ENCODE measurements at places on chromosomes 4 and X.

- no peak for DNase-seq
Observed at GRCh38 chrX:153662266-153662665, 11.3 kb downstream of the PNCK start.

DNA sequence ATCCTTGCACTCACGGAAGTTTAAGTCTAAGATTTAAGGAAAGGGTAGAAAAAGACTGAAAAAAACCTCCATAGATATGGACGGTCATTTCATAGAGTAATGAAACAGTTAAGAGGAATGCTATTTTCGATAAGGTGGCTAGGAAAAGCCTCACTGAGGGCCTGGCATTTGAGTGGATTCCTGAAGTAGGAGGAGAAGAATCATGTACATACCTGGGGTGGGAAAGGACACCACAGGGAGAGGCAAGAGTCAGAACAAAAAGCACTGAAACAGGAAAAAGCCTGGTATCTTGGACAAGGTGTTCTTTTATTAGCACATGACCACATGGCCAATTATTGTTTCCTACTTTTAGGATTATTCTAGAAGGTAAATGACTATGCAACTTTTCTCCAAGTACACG is 547.2 kb upstream of the DIPK2B start:
- no peak for DNase-seq

DNA sequence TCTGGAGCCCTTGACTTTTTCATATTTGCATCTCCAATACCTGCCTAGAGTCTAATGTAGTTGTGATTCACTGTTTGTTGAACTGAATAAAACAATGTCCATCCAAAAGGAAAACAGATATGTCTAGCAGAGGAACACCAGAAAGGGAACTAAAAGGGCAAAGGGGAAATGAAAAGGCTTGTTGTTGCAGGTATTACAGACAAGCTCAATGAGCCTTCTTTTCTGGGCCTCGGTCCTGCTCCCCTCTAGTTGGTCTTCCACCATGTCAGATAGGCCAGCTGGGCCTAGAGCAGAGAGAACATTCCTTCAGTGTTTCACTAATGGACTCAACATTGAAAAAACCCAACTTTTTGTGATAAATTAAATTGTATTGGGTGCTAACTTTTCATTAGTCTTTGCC is 55.4 kb downstream of the ZFX start:
- no peak for DNase-seq

- no peak for DNase-seq
Observed at GRCh38 chrX:41604177-41604576, 84.6 kb upstream of the GPR34 start.

DNA sequence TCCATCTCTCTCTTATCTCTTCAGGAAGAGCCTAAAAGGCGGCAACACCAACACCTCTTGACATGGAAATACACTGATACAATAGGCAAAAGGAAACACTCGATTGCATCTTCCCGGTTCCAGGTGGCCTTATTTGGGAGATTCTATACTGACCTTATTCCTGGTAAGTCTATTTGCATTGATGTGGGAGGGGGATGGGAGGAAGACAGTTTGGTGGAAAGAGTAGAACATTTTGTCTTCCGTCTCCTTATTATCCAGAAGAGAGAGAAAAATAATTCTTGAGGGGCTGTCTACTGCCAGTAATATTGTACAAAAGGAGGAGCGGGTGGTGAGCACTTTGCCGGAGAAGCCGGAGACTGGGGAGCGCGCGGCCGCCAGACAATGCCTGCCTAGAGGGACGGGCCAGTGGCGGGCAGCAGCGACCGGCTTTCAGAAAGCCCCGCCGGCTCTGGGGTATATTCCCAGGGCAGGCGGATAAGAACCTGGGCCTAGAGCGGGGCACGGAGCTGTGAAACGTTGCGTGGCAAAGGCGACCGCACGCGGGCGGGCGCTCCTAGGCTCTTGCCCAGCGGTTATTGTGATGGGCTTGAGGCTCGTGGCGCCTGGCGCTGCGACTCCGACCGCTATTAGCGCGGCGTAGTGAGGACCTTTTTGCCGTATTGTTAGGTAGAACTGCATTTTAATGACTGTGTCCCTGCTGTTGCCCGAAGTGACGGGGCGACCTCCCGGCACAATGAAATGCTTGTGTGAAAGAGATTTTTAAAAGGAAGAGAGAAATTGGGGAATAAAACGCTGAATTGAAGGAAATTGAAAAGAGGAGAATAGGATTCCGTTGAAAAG is 518 bp downstream of the PRDM8 start:
- no peak for DNase-seq

GRCh38 chrX:153877571-153878261 is 8.3 kb downstream of the L1CAM start:
- DNase-seq: no peak

GRCh38 chr4:38242101-38242500 is 281.9 kb downstream of the PTTG2 start:
- no peak for DNase-seq

- no peak for DNase-seq
Observed at GRCh38 chr4:181301735-181302710, 941.2 kb upstream of the TENM3 start.

GRCh38 chr4:78254893-78255292 is 197.8 kb downstream of the FRAS1 start:
- no peak for DNase-seq

DNA sequence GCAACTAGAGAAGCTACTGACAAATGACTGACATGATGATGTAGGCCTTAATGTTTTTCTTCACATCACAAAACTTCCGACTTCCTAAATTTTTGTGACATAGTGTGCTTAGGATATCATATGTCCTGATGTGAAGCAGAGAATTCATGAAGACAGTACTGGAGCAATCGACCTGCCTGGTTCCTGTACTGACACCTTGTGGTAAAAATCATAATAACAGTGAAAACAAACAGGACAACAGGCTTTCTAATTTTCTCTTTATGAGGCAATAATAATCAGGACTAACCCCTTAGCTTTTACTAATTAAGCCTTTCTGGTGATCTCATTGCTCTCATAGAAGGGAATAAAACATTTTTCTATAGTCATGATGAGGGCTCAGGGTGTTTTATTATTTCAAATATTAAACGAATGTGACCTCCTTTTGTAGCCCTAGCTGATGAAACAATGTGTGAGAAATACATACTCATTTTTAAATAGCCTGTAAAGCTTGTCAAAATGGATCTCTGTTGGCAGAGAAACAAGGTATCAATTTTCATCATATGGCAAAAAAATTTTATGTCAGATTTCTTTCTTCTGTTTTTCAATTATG is 158.4 kb downstream of the TENT5D start:
- DNase-seq: no peak

DNA sequence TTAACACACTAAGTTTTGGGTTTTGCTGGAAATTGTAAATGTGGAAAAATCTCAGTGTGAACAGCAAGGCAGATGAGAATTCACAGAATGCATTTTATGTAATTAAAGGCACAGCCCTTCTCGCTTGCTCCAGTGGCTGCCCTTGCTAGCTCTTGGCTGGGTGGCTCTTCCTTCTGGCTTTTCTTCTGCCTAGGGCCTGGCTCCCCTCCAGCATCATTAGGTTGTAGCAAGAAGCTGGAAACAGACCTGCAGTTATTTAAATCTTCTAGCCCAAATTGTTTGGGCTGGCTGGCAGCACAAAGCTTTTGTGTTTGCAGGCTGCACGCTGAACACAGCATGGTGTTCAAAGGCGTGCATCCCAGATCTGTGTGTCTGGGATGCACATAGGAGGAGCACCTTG is 56.5 kb downstream of the LIMCH1 start:
- no peak for DNase-seq

GRCh38 chr4:159195361-159195769 is 92.5 kb downstream of the RAPGEF2 start:
- no peak for DNase-seq

GRCh38 chr4:879729-880077 is 52.4 kb downstream of the GAK start:
- no peak for DNase-seq

GRCh38 chr4:184475498-184475897 is 1.1 kb upstream of the IRF2 start:
- DNase-seq: no peak

- no peak for DNase-seq
Observed at GRCh38 chr4:23631255-23631950, 258.4 kb downstream of the PPARGC1A start.

DNA sequence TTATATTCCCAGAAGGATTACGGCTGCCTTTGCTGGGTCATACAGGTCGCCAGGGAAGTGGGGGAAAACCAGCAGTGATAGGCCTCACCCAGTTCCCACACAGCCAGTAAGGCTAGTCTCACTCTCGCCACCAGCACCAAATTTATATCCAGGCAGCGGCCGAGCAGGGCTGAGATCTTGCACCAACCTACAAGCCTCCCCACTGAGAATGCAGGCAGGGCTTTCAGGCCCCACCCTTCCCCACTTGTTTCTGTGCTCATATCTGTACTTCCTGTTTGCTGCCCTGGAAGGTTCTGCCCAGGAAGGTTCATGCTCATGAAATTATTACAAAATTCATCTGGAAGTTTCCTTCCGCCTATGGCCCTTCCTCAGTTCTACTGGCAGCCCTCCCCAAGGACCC is 179.7 kb downstream of the STIM2 start:
- DNase-seq: peak; percentile 9

GRCh38 chrX:18146954-18147353 is 73.7 kb downstream of the BEND2 start:
- DNase-seq: no peak

DNA sequence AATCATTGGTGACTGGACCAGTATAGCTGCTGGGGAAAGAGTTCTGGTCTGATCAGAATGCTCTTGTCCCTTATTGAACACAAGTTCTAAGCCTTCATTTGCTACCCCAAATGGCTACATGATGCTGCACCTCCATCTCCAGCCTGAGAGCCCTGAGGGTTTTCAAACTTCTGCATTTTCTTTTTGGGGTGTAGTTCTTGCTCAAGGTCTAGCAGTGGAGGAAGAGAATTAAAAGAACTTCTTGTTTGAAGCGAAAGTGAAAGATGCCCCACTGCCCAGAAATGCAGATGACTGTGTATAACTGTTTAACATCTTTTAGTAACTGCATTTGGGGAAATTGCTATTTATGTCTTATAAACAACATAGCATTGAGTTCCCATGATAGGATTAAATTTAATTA is 38.5 kb downstream of the LAMTOR3 start:
- DNase-seq: peak; percentile 54

- DNase-seq: peak; percentile 34
Observed at GRCh38 chr4:40206426-40206825, 9.6 kb downstream of the RHOH start.

DNA sequence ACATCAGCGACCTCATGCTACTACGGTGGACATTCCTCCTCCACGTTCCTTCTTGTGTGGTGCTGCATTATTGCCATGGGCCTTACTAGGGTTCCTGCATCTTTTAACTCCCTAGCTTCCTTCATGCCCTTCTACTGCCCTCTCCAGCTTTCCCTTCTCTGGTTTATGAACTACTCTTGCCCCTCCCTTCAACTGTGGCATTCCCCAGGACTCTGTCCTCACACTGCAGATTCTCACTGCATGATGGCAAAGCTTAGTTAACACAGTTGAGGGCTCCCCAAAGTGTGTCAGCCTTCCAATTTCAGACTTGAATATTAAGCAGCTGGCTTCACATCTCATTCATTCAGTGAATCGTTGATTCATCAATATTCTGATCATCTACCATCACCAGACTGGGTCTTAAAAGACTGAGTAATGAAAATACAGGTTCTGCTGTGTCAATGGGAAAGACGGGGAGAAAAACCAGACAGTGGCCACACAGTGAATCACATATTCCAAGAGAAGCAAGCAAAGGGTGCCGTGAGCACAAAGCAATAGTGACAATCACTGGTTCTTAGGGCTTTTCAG is 53.0 kb downstream of the ZFX start:
- DNase-seq: no peak
